DMS79 treated with DMSO at 0.1 percent for 48 hours (cell line): ENCODE measurements at places on chromosomes 4 and X.

GRCh38 chr4:11743236-11743635, 314.5 kb upstream of the HS3ST1 start:
- DNase-seq, result no peak

- DNase-seq, result no peak
Observed at GRCh38 chrX:139784807-139785206, 76.8 kb upstream of the MCF2 start.

GRCh38 chrX:81229901-81230300, 28.0 kb downstream of the SH3BGRL start:
- DNase-seq, result no peak

GRCh38 chrX:88604433-88605221, 142.4 kb upstream of the CPXCR1 start:
- no peak for DNase-seq

- no peak for DNase-seq
Observed at GRCh38 chr4:19945979-19946380, 305.7 kb upstream of the SLIT2 start.

GRCh38 chrX:134727363-134727762, 69.1 kb upstream of the PLAC1 start:
- no peak for DNase-seq

- DNase-seq, result no peak
Observed at GRCh38 chr4:4770610-4771009, 88.9 kb upstream of the MSX1 start.

DNA sequence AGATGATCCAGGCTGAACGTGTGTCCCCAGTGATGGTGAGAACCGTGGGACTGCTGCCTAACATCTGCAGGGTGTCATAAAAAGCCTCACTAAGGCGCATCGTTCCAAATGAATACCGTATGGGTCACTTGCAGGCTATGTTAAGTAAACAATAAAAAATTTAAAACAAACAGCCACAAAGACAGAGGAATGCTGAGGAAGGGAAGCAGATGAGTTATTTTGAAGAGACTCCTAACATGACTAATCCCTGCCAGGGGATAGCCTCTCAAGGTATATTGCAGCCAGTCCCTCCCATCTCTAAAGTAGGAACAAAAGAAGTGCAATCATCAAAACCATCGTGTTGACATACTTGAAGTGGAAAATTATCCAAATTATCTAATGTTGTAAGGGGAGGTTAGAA, 83.8 kb downstream of the UNC5C start:
- DNase-seq, result no peak

GRCh38 chr4:85901500-85901899, 426.6 kb downstream of the ARHGAP24 start:
- no peak for DNase-seq

- DNase-seq, result no peak
Observed at GRCh38 chr4:80049813-80050534, 23.1 kb downstream of the ANTXR2 start.

DNA sequence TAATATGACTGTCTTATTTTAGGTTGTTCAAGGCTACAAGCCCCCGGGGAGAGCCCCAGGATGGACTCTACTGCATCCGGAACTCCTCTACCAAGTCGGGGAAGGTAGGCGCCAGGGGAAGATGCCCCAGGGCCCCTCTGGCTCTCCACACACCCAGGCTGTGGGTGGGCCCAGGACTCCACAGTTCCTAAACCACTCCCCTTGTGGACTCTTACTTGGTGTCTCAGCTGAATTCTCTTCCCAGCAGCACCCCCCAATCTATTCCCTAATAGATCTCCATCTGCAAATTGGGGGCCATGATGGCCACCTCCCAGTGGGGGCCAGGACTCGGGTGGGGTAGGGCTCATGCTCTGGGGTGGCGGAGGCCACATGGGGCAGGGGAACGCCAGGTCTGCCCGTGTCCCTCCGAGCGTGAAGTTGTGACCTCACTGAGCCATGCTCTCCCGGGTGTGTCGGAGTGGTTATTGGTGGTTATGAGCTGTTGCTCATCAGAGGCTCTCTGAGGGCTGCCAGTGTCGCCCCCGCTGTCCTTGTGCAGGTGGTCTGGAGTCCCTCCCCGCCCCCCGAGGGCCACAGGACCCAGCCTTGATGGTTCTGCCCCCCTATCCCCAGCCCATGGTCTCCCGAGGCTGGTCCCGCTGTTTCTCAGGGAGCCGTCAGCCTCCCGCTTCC, 11.2 kb upstream of the ADD1 start:
- no peak for DNase-seq
